Pancreas (tissue), 10 donors: ENCODE measurements at places on chromosomes 2 and 18. TPM values are rescaled to one million over a fixed set of nuclear protein-coding genes. Genes with fewer than 3 reads are reported as not detected.

SLC9A4 gene
- not detected for polyA plus RNA-seq

RNF125 gene
- 0.92 TPM for polyA plus RNA-seq

LYPD6 gene
- 1.8 TPM for polyA plus RNA-seq

RAB10 gene
- polyA plus RNA-seq, result 16.5 TPM

IL1F10 gene
- polyA plus RNA-seq, result not detected
